ENCODE measurements at places on chromosomes 3 and 15. TPM values are rescaled to one million over a fixed set of nuclear protein-coding genes. Genes with fewer than 3 reads are reported as not detected.
A peak's percentile ranks its signal among the peaks of the same experiment; 100 is the strongest.

Gene MORC1
- not detected for total RNA-seq

Gene MYO5C
- total RNA-seq: 17.8 TPM

DNA sequence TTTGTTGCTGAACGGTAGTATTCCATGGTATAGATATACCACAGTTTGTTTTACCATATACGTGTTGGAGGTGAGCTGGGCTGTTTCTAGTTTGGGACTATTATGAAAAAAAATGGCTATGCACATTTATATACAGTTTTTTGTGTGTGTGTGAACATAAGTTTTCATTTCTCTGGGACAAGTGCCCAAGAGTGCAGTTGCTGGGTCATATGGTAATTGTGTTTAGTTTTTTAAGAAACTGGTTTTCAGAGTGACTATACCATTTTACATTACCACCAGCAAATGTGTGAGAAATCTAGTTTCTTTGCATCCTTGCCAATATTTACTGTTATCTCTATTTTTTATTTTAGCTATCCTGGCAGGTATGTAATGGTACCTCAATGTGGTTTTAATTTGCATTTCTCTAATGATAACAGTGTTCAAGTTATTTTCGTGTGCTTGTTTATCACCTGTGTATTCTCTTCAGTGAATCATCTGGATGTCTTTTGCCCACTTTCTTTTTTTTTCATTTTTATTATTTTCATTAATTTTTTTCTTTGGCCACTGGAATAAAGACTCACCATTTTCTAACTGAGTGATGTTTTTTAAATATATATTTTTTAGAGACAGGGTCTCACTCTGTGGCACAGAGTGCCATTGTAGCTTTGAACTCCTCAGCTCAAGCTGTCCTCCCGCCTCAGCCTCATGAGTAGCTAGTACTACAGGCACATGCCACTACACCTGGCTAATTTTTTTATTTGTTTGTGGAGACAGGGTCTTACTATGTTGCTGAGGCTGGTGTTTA is 75.3 kb downstream of the ZNF609 start:
- DNase-seq: no peak

DNA sequence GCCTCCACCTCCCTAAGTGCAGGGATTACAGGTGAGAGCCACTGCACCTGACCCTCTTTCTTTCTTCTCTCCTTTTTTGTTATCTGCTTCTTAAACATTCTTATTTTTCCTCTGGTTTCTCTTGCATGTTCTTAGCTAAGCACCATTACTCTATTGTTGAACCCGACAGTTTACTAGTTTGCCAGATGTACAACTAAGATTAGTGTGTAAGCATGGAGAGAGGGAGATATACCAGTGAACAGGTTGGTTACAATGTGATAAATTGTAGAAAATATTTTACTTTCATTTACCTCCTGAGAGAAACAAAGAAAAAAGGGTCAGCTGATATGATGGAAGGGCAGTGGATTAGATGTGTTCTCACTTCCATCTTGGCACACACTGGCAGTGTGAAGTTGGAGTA is 4.9 kb downstream of the HAUS2 start:
- DNase-seq: no peak

Gene TNNC1
- total RNA-seq: 1.2 TPM

GRCh38 chr3:134898181-134898754 is 103.2 kb downstream of the EPHB1 start:
- no peak for DNase-seq

- peak; percentile 57 for DNase-seq
Observed at GRCh38 chr15:82999905-83000671, 11.4 kb downstream of the C15orf40 start.

Gene KIF7
- 1.3 TPM for total RNA-seq

- DNase-seq: peak; percentile 62
Observed at GRCh38 chr3:169390271-169390670, 273.2 kb downstream of the MECOM start.

DNA sequence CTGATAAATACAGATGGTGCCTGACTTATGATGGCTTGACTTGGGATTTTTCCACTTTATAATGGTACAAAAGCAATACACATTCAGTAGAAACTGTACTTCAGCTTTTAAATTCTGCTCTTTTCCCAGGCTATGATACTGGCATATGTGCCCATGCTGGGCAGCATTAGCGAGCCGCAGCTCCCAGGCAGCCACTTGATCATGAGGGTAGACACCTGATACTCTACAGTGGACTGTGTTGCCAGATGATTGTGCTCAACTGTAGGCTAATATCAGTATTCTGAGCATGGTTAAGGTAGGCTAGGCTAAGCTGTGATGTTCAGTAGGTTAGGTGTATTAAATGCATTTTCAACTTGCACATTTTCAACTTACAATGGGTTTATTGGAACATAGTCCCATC is 17.7 kb upstream of the FEM1B start:
- DNase-seq: no peak

All from bronchial epithelial cell (primary cell).